ENCODE measurements at places on chromosomes 4 and X. TPM values are rescaled to one million over a fixed set of nuclear protein-coding genes. Genes with fewer than 3 reads are reported as not detected.

Gene NALF2
- total RNA-seq: 0.11 TPM

Gene MND1
- total RNA-seq: 7.7 TPM

Gene FGF5
- 0.07 TPM for total RNA-seq

DNA sequence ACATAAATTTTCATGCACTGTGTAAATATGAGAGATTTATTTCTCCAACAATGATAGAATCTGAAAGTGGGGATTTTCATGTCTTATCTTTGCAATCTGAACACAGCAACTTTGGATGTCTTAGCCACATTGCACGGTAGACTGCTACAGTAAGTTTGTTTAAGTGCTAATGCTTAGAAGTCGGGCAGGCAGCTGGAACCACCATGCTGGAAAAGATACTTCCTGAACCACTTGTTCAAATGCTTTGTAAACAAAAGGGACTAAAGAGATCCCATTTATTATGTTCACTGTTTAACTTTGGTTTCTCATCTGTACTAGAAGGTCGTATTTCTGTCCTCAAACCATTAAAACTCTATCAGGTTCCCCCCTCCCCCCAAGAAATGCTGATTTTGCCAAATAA lies 555.9 kb upstream of the DIPK2B start:
- peaks cover 6% of the 10 kb centered on the region for H3K36me3 ChIP-seq
- H3K4me1 ChIP-seq: peaks cover 16% of the 10 kb centered on the region
- H3K4me3 ChIP-seq: no peak overlapping the region
- H3K27me3 ChIP-seq: no peaks in the 10 kb centered on the region
- no peak for DNase-seq

- H3K27me3 ChIP-seq: peaks cover 38% of the 10 kb centered on the region
- H3K36me3 ChIP-seq: peaks cover 4% of the 10 kb centered on the region
- H3K4me1 ChIP-seq: peaks cover 22% of the 10 kb centered on the region
These were observed 2.2 kb upstream of the MGARP start for GRCh38 chr4:139282065-139282720.

DNA sequence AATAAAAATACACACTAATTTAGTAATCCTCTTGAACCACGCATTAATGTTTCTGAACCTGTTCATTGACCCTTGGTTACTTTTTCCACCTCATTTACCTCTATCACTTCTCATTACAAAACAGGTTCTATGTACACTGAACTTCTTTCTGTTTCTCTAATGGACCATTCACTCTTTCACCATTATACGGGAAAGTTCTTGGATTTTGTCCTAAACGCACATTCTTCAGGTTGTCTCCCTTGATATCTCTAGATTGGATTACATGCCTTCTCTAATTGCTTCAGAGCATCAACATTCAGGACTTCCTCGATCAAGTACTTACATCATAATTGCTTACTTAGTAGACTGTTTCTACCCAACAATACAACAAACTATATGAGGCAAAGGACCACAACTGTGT lies 359.4 kb upstream of the FSTL5 start:
- H3K4me1 ChIP-seq: no peaks in the 10 kb centered on the region
- H3K36me3 ChIP-seq: no peaks in the 10 kb centered on the region
- H3K4me3 ChIP-seq: no peak overlapping the region
- no peaks in the 10 kb centered on the region for H3K27me3 ChIP-seq
- DNase-seq: no peak

DNA sequence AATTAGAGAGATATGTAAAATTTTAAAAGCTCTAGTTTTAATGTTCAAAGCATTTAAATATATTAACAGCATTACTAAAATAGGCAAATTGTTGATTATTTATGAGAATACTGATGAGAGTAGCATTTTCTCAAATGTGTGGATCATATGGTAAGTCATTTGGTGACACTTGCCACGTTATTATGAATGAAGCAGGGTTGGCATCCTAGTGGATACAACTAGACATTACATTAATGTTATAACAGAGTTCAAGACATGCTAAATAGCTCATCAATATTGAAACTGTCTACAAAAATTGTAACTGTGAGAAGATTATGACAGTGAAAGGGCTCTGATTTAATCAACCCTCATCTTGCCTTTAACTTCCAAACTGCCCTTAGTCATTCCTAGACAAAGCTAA lies 171.1 kb downstream of the PDGFC start:
- H3K36me3 ChIP-seq: peaks cover 7% of the 10 kb centered on the region
- no peak overlapping the region for H3K4me3 ChIP-seq
- H3K27ac ChIP-seq: no peak overlapping the region
- no peaks in the 10 kb centered on the region for H3K27me3 ChIP-seq
- H3K4me1 ChIP-seq: peaks cover 42% of the 10 kb centered on the region
- DNase-seq: no peak

DNA sequence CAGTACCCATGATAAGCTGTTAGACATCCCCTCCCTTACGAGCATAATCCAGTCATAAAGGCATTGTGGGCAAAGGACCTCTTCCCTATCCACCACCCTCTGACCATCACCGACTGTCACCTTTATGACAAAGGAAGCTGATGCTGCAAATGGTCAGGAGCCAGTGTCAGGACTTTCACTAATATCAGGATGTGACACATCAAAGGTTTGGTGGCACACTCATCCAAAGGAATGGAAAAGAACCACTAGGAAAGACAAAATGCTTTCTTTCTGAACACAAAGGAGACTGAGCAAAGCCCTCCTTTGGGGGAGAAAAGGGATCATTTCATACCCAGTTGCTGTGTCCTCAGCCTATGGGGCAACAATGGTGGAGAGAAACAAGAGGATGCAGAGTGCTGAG lies 66.9 kb upstream of the PROM1 start:
- H3K4me1 ChIP-seq: peaks cover 2% of the 10 kb centered on the region
- no peaks in the 10 kb centered on the region for H3K36me3 ChIP-seq
- H3K27me3 ChIP-seq: peaks cover 8% of the 10 kb centered on the region
- DNase-seq: no peak

- no peaks in the 10 kb centered on the region for H3K27me3 ChIP-seq
- peak overlapping the region; percentile 31 for H3K27ac ChIP-seq
- H3K4me3 ChIP-seq: no peak overlapping the region
- no peaks in the 10 kb centered on the region for H3K36me3 ChIP-seq
- DNase-seq: no peak
These were observed 37.0 kb upstream of the NOCT start for GRCh38 chr4:138978600-138978999.
